ENCODE measurements at places on chromosomes 2 and 18. TPM values are rescaled to one million over a fixed set of nuclear protein-coding genes. Genes with fewer than 3 reads are reported as not detected.

DNA sequence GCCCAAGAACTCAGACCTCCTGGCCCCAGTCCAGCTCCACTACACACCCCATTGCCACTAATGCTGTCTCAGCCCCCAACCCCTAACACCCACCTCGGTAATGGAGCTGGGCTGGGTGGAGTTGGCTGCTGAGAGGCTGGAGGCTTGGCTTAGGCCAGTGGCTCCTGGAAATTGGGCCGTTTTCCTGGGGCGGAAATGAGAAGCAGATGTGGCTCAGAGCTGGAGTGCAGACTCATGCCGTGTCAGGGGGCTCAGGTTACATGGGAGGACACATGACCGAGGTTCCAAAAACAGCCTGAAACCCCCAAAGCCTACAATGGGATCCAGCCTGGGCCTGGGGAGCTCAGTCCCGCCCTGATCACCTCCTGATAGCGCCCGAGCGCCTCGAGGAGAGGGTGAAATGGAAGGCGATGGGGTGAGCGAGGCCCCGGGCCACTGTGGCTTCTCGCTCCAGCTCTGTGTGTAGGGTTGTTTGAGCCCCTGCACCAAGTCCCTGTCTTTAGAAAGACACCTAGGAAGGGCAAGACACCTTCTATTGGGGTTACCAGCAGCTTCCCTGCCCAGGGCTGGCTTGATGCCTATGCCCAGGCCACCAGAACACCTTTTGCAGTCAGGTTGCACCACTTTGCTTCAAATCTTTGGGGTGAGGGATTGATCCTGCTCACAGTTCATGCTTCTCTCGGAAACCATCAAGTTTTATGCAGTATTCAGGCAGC, 175.7 kb upstream of the HAAO start:
- peak; percentile 78 for DNase-seq

- no peak for DNase-seq
Observed at GRCh38 chr2:140862181-140862580, 1268.6 kb downstream of the LRP1B start.

DNA sequence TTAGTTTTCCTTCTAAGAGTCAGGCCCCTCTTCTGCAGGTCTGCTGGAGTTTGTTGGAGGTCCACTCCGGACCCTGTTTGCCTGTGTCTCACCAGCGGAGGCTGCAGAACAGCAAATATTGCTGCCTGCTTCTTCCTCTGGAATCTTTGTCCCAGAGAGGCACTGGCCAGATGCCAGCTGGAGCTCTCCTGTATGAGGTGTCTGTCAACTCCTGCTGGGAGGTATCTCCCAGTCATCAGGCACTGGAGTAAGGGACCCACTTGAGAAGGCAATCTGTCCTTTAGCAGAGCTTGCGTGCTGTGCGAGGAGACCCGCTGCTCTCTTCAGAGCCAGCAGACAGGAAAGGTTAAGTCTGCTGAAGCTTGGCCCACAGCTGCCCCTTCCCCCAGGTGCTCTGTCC, 4.8 kb downstream of the REG1B start:
- DNase-seq, result no peak

DNA sequence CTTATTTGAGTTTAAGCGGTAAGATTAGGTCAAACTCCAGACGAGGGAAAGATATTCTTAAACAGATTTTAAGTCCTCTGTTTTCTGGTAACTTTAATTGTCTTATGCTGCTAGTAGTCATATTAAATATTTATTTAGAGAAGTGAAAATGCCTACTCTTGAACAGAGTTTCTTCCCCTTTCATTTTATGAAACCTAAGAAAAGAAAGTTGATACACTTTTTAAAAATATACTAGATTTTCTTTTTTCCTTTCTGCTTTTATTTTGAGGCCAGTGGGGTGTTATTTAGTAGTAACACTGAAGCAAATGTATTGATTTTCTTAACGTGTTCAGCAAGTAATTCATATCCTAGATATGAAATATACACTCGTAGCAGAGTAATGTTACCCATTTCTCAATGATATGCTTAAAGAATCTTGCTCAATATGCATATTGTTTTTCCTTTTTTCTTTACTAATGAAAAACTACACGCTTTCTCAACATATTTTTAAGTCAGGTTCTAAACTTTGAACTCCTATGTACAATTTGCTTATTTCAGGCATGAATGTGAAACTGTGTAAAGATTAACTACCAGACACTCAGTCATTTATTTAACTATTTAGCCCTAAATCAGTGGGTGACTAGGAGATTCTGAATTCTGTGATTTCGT, 691 bp downstream of the KYNU start:
- no peak for DNase-seq

GRCh38 chr2:221372159-221372884, 199.8 kb downstream of the EPHA4 start:
- DNase-seq, result peak; percentile 68

GRCh38 chr2:169300636-169301530, 61.5 kb downstream of the LRP2 start:
- no peak for DNase-seq

DNA sequence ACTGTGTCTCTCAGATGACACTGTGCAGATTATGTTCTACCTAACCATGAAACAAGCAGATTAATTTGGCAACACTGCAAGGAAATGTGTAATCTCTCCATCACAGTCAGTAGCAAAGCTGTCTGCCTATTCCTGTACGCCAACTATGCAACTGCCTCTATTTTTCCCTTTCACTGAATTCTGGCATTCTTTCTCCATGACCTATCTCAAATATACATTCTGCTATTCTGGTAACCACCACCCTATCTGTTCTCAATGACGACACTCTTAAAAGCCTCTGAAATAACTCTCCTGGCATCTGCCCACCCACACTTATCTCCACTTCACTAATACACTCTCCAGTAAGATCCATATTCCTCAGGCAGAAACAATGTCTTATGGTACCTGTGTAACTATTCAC, 78.7 kb downstream of the ABCA12 start:
- no peak for DNase-seq

GRCh38 chr2:144521686-144522085, 1.8 kb upstream of the ZEB2 start:
- DNase-seq, result no peak

- no peak for DNase-seq
Observed at GRCh38 chr2:45990131-45990530, 307.1 kb upstream of the EPAS1 start.

DNA sequence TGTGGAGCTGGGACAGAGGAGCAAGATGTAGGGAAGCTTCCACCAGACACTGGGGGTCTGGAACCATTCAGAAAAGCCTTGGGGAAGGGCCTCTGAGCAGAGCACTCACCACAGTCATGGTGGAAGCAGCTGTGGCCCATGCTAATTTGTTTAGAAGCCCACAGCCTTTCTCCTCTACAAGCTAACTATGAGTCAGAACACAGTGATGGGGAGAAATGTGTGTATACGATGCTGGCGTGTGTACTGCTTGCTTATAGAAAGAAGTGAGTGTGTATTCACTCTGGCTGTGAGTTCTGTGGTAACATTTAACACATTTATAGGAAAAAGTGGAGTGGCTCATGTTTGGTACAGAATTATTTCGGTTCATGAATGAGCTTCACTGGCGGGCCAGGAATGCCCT, 157.0 kb upstream of the ACAA2 start:
- DNase-seq, result no peak

- DNase-seq, result no peak
Observed at GRCh38 chr2:141517180-141517851, 613.5 kb downstream of the LRP1B start.

- no peak for DNase-seq
Observed at GRCh38 chr2:101109451-101110118, 41.6 kb downstream of the TBC1D8 start.

- no peak for DNase-seq
Observed at GRCh38 chr2:234753701-234754100, 198.1 kb upstream of the SH3BP4 start.

DNA sequence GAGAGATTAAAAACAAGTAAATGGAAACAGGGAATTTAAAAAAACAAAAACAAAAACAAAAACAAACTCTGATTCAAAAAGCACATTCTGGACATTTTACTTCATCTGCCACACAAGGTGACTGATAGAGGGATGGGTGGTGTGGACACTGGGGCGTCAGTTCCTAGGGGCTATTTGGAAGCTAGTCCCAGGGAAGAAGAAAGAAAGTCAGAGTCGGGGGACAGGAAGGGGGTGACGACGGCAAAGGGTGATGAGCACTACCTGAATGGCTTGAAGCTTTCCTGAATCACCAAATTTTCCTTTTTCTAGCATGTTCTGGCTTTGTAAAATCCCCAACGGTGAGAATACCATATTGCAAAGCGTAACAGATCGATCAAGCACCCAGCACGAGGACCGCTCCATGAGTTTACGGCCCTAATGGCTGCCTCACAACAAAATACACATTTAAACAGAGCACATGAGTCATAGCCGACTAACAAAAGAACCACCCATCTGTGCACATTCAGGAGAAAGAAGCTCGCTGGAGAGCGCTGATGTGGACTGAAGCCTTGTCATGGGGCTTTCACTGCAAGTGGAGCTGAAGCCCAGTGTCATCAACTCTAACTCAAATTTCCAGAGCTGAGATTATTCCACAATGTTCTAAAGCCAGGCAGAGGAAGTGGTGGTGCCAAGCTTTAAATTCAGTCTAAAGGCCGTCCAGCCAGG, 178.9 kb downstream of the LNPK start:
- DNase-seq, result no peak

DNA sequence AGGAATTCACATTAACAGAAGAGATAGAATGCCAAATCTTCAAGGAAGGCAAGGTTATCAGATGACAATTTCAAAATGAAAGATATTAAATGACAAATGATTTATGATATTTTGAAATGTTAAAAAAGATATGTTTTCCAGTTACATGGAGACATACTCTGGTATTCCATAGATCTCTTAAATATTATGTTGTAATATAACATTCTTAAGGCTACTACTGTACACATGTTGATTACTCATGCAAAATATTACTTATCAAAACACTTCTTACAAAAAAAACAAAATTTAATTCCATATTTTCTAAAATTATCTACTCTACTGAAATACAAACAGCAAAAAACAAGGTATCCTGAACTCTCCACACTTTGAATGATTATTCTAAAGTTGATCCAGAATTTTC, 22.9 kb downstream of the RTTN start:
- DNase-seq, result no peak

GRCh38 chr2:160279813-160280465, 79.9 kb upstream of the ITGB6 start:
- no peak for DNase-seq

DNA sequence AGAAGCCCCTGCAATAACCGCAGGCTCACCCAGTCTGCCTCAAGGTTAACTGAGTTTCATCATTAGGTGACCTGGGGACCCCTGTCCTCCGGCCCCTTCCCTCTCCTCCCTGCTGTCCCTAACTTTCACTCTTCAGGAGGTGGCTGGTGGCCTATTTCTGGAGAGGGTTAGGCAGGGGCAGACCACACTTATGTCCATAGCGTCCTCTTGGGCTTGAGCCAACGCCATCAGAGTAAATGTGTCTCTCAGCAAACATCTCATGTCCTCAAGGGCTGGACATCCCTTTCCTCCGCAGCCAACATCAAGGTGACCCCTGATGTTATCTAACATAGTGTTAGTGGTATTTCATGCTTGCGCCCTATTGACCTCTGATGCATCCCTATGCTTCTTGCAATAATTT, 114.8 kb downstream of the BCL11A start:
- no peak for DNase-seq

DNA sequence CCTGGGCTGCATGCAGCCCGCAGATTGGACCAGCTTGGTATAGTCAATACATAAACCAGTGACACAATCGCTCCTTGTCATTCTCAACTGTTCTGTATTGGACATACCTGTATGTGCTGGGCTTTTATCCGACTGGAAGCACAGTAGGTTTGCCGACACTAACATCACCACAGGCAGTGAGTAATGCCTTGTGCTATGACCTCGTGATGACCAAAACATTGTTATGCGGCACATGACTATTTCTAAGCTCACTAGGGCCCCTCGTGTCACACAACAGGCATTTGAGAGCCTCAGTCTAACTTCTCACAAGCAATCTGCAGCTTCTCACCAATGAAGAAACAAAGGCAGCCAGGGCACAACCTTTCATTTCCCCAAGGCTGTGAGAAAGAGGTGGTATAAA, 320.8 kb downstream of the AFF3 start:
- no peak for DNase-seq

DNA sequence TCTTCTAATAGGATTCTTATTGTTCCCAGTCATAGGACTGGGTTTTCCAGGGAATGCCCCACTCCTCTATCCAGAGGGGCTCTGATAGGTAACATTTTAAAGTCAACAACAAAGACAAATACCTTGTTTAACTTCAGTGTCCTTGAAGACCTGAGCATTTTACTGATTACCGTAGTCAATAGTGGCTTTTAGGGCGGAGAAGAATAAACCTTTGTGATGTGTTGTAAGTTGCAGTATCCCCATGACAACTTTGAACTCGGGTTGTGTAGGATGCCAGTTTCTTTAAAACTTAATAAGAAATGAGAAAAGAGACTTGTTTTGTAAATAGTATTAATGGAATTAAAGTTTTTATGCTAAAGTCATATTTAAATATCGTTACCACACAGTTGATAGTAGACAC, 6.0 kb downstream of the GATA6 start:
- no peak for DNase-seq

- DNase-seq, result no peak
Observed at GRCh38 chr2:112059671-112060070, 4.6 kb downstream of the TMEM87B start.

DNA sequence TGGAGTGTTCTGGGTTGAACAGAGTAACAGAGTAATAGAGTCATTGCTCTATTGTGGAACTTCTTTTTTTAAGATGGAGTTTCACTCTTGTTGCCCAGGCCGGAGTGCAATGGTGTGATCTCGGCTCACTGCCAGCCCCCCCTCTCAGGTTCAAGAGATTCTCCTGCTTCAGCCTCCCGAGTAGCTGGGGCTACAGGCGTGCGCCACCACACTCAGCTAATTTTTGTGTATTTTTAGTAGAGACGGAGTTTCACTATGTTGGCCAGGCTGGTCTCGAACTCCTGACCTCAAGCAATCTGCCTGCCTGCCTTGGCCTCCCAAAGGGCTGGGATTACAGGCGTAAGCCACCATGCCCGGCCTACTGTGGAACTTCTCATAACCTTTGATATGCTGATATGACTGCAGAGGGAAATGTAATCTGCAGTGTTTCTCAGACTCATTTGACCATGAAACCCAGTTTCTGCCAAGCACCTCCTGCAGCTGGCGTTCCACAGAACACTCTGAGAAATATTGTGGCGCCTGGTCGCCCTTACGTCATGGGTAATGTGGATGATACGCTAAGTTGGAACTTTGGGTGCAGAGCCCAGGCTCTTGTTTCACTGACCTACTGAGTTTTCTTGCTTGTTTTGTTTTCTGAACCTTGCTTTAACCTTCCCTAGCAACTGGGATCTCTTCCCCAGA, 213.8 kb downstream of the BCL2 start:
- DNase-seq, result no peak

DNA sequence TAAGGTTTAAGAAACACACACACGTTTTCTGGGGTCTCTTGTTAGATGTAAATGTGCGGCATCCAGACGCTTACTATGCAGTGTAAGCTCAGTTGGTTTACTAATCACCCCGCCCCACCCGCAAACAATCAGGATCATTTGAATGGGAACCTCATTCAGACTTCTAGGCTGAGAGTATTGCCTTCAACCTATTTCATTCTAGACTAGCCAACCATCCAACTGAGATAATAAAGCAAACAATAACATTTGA, 1.3 kb upstream of the FIGN start:
- DNase-seq, result no peak

KANSL1L gene
- total RNA-seq, result 46.6 TPM

VIL1 gene
- 0.11 TPM for total RNA-seq

CD8B2 gene
- total RNA-seq, result 0.28 TPM

BUB1 gene
- 15.6 TPM for total RNA-seq

SPR gene
- total RNA-seq, result 4.1 TPM

VWC2L gene
- total RNA-seq, result 17.1 TPM
